Central memory CD8-positive, alpha-beta T cell (primary cell): ENCODE measurements at places on chromosomes 6 and 20.

GRCh38 chr6:102215425-102215824, 821.9 kb downstream of the GRIK2 start:
- DNase-seq, result no peak

GRCh38 chr6:121932076-121932991, 467.1 kb upstream of the HSF2 start:
- DNase-seq, result no peak

DNA sequence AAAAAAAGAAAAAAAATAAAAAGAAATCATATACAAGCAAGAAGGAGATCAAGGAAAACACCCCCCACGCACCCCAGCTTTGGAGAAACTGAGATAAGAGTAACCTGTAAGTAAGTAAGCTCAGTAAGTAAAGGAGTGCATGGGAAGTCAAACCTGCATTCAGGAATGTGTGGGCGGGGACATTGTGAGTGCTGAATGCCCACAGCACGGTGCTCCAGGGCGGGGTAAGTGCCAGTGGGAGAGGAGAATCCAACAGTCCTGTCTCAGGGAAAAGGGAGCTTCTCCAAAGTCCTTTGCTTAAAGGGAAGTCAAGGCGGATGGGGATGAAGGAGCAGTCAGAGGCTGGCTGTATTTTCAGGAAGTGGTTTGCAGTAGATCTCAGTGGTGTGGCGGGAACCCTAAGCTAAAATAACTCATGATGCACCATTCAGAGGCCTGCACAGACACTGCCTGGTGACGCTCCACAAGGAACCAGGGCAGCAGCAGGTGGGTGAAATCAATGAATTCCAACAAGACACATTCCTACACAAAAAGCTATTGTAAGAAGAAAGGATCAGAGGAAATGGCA, 368.0 kb downstream of the QKI start:
- no peak for DNase-seq

- no peak for DNase-seq
These were observed 380.0 kb upstream of the MARCKS start for GRCh38 chr6:113476937-113477839.
